T-helper 17 cell (primary cell): ENCODE measurements at places on chromosomes 1 and 21.

- no peak for DNase-seq
Measured at GRCh38 chr1:163842571-163842970, 520.8 kb downstream of the NUF2 start.

GRCh38 chr1:177305040-177306018 is 134.6 kb downstream of the BRINP2 start:
- DNase-seq, result no peak

DNA sequence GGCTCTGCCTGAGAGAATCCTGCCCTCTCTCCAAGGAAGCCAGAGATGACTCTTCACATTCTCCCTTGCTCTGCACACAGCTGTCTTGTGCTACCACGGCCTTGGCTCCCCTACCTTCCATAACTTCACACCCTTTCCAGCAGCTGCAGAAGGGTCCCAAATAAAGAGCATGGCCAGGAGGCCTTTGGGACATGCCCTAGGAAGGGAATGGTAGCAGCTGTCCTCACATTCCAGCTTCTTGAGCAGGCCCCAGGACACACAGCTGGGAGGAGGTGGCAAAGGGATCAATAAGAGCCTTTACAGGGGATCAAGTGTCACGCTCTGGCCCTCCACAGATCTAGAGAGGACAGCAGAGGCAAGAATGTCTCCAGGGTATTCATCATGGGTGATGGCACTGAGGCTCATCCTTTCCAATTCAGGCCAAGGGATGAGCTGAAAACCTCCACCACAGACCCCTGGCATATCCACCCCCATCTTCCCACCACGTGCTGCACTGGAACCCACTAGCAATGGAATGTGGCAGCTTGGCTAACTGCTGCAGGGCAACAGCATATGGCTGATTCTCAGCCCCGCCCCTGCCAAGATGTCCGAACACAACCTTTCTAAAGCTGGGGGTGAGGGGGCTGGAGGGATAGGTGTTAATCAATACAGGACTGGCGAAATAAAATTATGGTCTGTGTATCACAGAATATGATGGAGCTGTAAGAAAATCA is 17.8 kb upstream of the RAB29 start:
- no peak for DNase-seq

GRCh38 chr21:42156690-42157605 is 62.0 kb upstream of the ABCG1 start:
- DNase-seq, result no peak

DNA sequence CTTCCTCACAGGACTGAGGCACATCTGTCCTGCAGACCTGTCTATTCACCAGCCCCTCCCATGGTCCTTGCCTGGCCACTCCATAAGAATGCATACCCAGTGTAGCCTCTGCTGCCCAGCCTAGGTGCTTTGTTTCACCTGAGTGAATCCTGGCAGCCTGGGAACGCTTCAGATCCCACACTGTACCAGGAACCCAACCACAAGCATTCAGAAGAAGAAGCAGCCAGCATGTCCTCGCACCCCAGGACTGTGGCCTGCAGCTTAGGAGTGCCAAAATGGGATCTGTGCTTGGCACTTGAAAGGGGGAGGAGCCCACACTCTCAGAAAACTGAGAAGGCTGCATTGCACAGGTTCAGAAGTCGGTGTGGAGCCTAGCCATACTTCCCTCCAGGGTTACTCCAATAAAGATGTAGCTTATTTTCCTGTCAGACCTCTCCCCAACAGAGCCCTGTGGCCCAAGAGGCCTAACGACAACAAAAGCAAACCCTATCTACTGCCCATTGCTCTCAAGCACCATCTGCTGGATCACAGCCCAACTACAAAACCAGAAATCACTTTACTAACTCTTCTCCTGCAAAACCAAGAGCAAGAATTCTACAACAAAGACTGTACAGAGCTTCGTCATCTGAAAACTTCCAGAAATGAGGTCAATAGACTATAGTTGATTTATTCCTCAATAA is 923.1 kb upstream of the NEGR1 start:
- DNase-seq, result no peak

- DNase-seq, result no peak
Measured at GRCh38 chr1:153626904-153627714, at the start of gene S100A13. Gene S100A13, minus strand, starts transcription at chr1:153627505. Its CDS starts 1,033 bp downstream, at chr1:153626472.

- no peak for DNase-seq
Measured at GRCh38 chr21:42202321-42202720, 16.6 kb upstream of the ABCG1 start.

GRCh38 chr1:163231385-163231784 is 28.7 kb upstream of the RGS5 start:
- DNase-seq, result no peak

DNA sequence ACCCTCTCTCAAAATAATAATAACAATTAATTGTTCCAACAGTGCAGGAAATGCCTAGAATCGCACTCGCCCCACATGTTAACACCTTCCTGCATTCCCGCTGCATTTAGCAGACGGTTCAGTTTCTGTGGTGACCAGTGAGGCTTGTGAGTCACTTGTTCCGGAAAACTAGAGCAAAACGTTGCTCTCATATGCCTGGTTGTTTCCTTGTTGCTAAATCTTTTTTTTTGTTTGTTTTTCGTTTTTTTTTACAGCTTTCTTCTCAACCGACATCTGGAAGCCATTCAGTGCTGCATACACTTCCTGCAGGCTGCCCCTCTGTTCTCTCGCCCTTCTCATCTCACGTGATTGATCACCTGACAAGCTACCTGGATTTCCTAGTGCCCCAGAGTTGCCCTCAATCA is 56.9 kb upstream of the TMPRSS2 start:
- DNase-seq, result no peak

DNA sequence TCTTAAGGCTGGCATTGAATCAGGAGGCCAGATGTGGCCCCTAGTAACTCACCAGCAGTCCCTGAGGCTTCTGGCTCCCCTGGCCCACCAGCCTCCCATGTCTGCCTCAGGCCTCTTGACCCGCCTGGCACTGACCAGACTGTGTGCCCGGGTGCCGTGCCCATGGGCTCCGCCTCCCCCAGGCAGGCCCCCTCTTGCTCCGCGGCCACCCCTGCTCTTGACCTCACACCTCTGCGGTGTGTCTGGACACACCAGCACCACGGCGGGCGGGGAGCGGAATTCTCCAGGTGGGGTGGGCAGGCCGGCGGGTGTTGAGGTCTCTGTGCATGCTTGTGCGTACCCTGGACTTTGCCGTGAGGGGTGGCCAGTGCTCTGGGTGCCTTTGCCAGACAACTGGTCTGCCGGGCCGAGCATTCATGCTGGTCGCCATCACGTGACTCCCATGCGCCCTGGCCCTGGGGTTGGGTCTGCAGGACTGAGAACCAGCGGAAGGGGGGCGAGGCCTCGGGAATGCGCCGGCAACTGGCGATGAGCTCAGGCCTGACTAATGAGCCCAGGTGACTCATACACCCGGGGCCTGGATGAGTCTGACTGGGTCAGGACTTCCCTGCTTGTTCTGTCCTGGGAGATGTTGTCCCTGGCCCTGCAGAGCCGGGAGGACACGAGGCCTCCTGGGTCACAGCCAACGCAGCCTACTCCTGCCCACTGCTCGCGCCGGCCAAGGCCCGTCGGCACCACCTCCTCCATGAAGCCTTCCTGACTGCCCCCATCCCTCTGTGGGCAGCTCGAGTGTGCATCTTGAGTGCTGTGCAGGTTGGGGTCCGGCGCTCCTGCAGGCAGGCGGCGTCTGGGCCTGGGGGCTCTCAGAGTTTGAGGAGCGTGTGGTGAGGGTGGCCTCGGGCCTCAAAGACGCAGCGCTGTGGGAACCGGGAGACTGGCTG is 22.6 kb downstream of the COL18A1 start:
- no peak for DNase-seq

GRCh38 chr1:28157894-28158293 is 18.6 kb downstream of the PTAFR start:
- no peak for DNase-seq

GRCh38 chr1:31788138-31788824 is 24.1 kb upstream of the ADGRB2 start:
- DNase-seq, result peak; percentile 88

GRCh38 chr1:198169672-198170071 is 12.9 kb downstream of the NEK7 start:
- DNase-seq, result no peak

DNA sequence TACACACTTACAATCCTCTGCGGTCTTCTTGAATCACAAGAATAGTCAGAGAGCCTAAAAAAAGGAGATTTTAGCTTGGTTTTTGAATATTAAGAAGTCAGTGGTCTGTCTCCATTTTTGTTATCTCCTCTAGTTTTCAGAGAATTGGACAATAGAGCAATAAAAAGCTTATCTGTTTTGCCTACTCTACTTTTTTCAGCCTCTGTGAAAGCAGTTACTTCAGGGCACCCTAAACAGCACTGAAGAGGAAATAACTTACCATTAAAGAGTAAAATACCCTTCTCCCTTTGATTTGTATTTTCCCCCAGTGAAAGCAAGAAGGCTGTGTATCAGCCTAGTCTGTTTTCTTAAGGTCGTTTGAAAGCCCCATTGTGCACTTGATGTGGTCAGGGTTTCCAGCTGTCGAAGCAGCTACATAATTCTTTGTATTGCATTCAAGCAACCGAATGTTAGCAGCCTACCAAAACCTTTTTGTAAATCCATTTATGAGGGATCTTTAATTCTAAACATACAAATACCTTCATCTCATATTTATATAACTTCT is 1.0 kb downstream of the NTMT2 start:
- no peak for DNase-seq

GRCh38 chr1:176187001-176187400 is 20.1 kb downstream of the COP1 start:
- DNase-seq, result no peak

GRCh38 chr1:187504779-187505178 is 676.0 kb downstream of the PLA2G4A start:
- no peak for DNase-seq

GRCh38 chr21:39073063-39073462 is 110.2 kb downstream of the PSMG1 start:
- DNase-seq, result no peak

- DNase-seq, result no peak
Measured at GRCh38 chr1:183903101-183903500, 98.2 kb downstream of the RGL1 start.

GRCh38 chr1:234316937-234317336 is 56.3 kb upstream of the COA6 start:
- no peak for DNase-seq

DNA sequence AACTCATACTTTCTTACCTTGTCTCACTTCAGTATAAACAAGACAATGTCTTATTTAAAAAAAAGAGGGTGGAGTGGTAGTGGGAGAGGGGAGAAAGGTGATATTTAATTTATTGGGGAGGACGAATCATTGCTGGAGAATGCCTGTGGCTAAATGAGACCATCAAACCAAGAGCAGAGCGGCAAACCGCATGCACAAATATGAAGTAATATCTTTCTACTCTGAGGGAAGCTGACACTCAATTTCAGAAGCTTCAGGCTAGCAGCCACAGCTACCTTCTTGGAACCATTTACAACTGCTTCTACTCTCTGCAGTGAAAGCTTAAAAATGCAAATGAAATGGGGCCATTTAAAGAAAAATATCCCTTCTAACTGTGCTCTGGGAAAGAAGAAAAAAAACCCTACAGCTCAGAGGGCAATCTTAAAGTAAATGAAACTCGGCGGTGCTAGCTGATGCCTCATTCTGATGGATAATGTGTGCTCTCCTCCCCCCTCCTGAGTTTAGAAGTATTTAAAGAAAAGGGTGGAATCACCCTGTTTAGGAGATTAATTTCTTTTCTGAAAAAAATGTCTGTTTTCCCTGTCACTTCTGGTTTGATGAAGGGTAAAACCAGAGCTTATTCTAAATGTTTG is 178.2 kb upstream of the CAMK1G start:
- no peak for DNase-seq

DNA sequence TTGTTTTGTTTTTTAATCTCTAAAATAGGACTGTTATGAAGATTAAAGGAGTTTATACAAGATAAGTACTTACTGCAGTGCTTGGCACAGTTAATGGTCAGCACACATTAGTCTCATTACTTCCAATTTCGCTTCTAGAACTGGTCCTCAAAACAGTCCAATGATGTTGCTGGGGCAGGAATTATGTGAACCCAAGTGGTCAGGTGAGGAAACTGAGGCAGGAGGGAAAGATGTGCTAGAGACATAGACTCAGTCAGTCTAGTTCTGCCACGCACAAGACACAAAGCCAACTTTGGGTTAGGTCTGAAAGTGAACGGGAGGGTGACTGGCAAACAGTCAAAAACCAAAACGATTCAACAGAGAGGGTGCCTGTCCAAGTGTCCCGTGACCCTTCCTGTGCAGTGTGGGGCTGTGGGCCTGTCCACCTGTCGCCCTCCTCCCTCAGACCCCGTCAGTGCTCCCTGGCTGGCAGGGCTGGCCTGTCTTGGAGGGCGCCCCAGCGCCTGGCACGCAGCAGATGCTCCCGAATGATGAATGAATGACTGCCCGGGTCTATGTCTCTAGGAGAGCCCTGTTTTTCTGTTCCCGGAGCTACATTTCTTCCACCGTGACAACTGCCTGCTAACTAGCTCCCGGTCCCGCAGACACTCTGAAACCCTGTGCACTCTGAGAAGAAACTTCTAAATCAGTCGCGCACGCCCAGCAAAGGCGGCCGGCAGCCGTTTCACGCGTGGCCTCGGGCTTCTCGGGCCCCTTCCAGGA is 2.4 kb downstream of the LRP8 start:
- no peak for DNase-seq

GRCh38 chr1:32464716-32465577 is at the start of gene ZBTB8B:
Gene ZBTB8B, plus strand, starts transcription at chr1:32465072. Its CDS starts 5,553 bp downstream, at chr1:32470625.
- no peak for DNase-seq

DNA sequence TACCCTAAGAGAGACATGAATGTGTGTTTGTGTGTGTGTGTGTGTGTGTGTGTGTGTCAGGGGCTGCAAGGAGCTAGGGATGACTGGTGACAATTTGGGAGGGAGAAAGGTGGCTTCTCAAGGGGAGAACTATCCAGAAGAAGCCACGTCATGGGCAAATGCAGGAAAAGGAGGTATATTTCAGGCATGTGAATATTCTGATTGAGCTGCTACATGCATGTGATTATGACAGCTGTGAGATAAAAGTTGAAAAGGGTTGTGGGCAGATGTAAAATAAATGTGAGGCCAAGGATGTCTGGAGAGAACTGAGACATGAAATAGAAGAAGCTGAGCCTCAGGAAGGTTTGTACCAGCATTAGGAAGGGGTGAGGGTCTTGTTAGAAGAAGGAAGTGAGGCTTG is 4.5 kb downstream of the CYP4A11 start:
- no peak for DNase-seq

DNA sequence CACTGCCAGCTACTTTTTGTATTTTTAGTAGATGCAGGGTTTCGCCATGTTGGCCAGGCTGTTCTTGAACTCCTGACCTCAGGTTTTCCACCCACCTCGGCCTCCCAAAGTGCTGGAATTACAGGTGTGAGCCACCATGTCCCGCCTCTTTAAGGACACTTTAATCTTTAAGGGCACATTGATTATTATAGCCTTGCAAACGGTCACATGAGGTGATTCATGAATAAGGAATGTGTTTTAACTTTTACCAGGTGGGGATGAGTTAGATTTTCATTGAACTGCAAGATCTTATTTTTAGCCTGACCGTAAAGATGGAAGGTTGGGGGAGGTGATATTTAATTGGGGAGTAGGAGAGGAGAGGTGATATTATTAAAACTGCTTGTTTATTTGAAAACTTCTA is 61.9 kb downstream of the TBCE start:
- no peak for DNase-seq

DNA sequence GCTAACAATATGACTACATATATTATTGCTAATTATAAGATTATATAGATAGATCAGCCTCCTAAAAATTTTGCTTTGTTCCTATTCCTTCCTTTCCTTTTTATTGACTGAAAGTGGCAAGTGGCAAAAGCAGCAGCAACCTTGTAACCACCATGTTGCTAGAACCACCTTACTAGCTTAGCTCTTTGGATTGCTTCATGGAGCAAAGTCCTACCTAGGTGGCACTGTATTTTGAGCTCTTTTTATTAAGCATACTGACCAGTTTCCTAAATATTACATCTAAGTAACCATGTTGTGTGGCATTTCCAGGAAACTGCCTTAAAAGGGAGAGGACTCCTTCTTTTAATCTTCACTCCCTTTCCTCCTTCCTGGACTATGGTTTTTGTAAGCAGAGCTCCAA is 90.8 kb downstream of the UCHL5 start:
- DNase-seq, result no peak
